ENCODE measurements at places on chromosomes 16 and 17.

DNA sequence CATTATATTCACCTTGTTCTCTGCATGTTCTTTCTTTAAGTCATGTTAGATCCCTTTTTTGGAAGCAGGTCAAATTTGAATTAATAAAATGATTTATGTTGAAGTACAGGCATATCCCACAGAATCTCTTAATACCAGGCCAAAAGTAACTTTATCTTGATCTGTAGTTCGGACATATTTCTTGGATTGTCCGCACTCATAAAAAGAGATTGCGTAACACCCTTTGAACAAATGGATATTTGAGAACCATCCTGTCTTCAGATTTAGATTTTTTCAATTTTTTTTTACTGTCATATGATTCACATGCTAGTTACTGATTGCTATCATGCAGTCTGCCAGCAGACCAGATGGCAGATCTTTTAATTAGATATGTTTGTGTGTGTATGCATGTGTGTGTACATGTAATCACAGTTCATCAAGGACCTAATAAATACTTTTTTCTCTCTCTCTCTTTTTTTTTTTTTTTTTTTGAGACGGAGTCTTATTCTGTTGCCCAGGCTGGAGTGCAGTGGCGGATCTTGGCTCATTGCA lies 352.6 kb downstream of the WWOX start:
- DNase-seq = no peak

GRCh38 chr17:52140601-52141000 lies 17.9 kb downstream of the CA10 start:
- no peak for DNase-seq

- DNase-seq = no peak
These were observed 49.5 kb downstream of the DNAH2 start for GRCh38 chr17:7767004-7767403.

GRCh38 chr16:73886426-73886825 lies 410.2 kb upstream of the PSMD7 start:
- no peak for DNase-seq

GRCh38 chr17:45752246-45752645 lies 31.9 kb upstream of the CRHR1 start:
- no peak for DNase-seq

- DNase-seq = peak; percentile 50
These were observed 66.8 kb downstream of the RTN4RL1 start for GRCh38 chr17:1958134-1958881.

DNA sequence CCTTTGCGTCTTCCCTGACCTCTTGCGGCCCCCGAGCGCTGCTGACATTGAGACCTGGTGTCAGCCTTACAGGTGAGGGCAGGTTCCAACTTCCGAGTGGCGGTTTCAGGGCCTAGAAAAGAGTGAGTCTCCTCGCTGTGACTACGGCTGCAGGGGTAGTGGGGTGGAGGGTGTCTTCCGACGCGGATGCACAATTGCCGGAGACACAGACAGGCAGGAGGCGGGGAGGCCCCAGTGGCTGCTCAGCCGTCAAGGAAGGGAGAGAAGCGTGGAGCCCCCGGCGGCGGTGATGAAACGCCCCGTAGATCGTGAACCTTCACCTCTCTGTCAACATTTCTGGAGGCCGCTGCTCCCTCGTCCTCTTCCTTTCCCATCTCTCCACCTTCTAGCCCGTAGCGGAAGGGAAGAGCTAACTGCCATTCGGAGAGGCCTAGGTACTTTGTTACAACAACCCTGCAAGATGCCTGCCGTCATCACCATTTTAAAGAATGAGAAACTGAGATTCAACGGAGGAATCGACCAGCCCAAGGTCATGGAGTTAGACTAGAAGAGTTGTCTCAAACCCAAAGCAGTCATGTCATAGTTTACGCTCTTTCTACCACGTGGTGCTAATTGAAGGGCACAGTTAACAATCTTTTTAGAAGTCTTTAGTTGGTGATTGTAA lies 485 bp downstream of the DNAJA3 start:
- DNase-seq = no peak

- DNase-seq = no peak
These were observed 827.6 kb upstream of the CA10 start for GRCh38 chr17:52986056-52986662.

- no peak for DNase-seq
These were observed 11.5 kb upstream of the RIPOR1 start for GRCh38 chr16:67517155-67517445.

GRCh38 chr17:61314368-61315078 lies 85.1 kb upstream of the TBX2 start:
- DNase-seq = peak; percentile 44

DNA sequence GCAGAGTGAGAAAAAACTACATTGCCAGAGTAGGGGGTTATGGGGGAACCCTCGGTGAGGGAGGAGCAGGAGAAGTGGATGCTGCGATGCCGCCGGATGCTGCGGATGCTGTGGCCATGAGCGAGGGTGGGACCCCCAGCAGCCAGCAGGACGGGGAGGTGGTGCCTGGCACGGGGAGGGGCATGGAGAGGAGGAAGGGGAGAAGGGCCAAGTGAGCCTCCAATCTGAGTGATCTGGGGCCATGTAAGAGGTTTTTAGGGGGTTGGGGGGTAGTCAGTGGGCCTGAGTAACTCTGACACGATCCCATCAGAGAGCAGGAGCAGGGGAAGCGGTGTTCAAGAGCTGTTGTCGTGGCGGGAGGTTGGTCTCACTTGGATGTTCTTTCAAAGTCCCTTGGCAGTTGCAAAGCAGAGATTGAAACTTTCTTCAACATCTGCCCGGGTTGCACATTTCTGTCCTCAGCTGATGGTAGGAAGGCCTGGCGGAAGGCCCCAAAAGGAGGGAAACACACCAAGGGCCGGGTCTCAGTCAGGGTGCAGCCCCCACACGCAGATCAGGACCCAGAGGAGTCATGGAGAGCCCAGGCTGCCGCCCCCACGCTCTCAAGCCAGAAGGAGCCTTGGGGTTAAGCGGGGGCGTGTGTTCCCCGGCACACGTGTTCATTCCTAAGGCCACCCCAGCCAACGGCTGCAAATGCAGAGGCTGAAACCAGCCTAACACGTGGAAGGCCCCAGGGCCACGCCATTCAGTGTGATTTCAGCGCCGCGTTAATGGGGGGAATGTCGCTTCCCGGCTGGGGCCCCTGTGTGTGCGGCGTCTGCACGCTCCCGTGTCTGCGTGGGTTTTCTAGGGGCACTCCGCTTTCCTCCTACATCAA lies 81.7 kb downstream of the ZDHHC7 start:
- DNase-seq = no peak

- DNase-seq = no peak
These were observed 79.2 kb downstream of the SLC39A11 start for GRCh38 chr17:73013301-73013700.

DNA sequence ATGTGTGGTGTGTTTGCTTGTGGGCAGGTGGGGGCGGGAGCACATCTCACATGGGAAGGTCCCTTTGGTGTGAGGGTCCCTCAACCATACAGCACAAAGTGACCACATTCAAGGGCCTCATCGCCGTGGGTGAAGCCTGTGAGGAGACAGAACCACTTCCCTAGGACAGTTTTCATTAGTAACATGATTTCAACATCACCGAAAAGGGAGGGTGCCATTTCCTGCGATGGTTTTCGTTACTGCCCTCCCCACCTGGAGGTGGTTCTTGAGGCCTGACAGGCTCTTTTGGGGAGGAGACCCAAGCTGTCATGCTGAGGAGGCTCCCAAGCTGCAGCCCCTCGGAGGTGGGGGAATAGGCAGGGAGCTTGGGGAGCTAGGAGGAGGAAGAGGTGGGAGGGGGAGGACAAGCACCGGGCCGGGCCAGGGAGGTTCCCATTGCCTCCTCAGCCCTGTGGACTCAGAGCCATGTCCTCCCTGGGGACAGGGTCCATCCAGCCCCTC lies 9.5 kb downstream of the CD300LB start:
- no peak for DNase-seq

DNA sequence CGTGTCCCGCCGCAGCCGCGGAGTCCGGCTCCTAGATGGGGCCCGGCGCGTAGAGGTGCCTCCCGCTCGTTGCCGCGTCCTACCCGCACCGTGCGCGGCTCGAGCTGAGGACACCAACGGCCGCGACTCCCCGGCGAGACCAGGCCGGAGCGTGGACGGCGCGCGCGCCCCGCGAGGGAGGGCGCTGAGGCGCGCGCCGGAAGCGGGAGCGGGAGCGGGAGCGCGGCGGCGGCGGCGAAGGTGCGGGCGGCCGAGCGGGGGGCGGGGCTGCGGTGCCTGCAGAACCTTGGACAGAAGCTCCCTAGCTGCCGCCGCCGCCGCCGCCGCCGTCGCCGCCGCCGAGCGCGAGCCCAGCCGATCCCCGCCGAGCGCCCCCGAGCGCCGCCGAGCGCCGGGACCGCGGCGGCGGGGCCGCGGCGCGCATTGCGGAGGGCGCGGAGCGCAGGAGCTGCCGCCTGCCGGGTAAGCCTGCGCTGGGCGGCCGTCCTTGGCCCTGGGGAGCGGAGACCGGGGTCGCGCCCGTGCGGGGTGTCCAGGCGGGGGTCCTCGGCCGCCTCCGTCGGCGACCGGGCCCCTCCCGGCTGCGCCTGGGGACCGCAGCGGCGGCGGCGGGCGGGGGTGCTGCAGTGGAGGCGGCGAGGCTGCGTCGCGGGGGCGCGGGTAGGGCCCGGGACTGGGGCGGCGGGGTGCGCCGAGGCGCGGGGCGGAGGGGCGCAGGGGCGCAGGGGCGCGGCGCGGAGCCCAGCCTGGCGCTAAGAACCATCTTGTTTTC lies at the start of gene CDK5R1:
Gene CDK5R1, plus strand, starts transcription at position 293 of the 772 bp plus-strand sequence. CDS start 628 bp downstream, outside the sequence.
- DNase-seq = peak; percentile 91

GRCh38 chr16:23424292-23424958 lies 28.6 kb downstream of the COG7 start:
- no peak for DNase-seq

DNA sequence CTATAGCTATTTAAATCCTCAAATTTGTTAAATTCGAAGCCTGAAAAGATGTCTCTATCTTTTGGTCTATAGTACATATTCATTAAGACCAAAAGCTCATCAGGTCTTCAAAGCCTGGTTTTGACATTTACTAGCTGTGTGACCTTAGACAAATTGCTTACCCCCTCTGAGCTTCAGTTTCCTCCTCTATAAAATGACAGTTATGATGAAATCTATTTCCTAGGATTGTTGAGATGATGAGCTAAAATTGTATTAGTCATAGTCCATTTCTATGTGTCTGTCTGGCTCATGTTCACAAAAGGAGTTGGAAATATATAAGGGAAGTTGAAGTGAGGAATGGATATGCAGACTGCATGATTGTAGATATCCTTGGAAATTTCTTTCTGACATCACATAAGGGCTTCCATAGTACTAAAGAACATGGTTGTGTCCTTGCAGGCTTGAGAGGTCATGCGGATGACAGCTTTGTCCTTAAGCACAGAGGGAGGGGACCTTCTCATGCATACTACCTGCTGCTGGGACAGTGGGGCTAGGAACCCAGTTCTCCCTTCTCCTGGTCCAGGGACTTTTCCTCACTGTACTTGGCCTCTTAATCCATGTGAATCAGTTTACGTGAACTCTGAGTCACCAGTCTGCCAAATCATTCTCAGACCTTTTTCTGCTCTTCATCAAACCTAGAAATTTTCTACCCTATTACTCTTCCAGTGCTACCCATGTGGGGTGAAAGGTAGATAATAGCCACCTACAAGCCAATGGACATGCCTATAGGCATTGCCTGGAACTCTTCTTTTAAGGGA lies 487.5 kb upstream of the SALL1 start:
- DNase-seq = no peak

DNA sequence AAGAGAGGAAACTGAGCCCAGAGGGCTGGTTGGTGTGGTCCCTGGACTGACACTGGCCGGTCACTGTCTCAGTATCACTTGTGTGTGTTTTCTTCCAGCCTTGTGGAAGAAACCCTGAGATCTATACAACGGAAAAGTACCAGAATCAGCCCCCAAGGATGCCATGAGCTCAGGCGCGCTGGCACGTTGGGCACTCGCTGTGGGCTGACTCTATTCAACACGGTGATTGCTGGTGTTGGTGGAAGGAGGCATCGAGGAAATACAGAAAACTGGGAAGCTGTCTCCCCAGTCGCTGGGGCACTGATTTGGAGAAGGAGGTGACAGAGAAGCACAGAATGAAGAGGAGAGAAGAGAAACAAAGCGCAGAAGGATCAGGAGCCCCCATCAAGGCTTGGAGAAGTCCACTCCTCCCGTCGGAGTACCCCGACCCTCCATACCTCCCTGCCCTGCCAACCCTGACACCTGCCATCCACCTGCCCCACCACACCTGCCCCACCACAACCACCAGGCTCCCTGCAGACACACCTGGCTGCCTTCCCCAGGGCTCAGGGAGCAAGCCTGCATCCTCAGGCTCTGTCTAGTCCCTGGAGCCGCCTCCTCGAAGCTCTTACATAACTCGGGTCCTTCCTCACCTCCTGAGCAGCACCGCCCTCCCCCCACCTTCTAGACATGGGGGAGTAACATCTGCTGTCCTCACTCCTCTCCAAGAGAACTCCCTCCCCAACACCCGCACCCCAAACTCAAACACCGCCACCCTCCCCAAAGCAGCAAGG lies 66.5 kb downstream of the RBFOX3 start:
- no peak for DNase-seq

DNA sequence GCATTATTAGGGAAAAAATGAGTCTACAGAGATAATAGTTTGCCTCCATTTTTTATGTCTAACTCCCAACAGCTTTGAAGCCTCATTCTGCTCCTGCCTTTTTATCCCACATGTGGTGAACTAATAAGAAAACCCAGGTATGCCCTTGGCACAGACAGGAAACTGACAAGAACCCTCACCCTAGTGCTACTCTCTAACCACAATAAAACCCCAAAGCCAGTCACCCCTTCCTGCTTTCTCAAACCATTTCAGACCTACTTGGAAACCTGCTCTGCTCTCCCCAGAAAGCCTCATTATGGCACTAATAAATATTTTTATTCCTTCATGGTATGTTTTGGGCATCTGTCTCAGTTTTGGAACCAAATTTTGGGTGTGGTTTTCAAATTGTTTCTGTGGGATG lies 3.9 kb upstream of the MARVELD3 start:
- no peak for DNase-seq

- DNase-seq = no peak
These were observed 38.7 kb upstream of the GPRC5B start for GRCh38 chr16:19923396-19923795.

All from brain (organoid and tissue), 16 donors.